ENCODE measurements at places on chromosomes 5 and 9.

GRCh38 chr9:110316261-110317075, 21.2 kb downstream of the TXNDC8 start:
- no peak for DNase-seq

DNA sequence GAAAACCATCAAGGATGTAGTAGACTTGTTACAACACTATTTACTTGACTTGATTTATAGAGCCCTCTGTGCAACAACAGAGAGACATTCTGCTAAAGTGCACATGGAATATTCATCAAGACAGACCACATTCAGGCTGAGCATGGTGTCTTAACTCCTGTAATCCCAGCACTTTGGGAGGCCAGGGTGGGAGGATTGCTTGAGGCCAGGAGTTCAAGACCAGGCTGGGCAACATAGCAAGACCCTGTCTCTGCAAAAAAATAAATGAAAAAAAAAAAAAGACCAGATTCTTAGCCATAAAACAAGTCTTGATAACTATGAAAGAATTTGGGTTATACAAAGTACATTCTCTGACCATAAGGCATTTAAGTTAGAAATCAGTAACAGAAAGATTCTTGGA, 25.3 kb downstream of the DENND4C start:
- DNase-seq, result no peak

DNA sequence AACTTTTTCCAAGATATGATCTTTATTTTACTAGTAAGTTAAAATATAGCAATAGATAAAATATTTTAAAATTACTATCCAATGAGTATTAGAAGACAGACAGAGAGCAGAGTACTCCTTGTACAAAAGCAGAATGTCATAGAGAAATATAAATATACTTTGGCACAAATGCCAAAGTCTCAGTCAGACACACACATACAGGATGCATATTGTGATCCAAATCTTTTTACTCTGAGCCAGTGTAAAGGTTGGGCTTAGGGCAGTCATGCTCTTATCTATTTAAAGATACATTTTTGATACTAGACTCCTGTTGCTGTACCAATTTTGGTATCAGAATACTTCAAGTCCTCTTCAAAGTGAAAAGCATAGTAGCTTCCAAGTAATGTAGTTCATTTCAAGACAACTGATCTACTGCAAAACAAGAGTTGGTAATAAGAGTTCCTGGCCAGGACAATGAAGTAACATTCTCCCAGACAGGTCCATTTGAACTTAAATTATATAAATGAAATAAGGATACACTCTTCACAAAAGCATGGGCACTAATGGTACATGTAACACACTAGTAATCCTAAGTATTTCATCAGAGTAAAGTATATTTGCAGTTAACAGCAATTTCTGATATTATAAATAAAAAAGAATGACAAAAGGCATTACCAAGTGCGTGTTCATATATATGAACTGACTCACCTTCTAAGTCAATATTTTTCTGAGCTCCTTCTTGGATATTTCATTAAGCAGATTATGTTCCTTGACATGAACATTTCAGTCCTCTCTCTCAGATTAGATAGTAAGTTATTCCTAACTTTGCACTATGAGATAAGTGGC, 10.5 kb downstream of the PFDN1 start:
- DNase-seq, result no peak

GRCh38 chr9:119500072-119500771, 131.0 kb upstream of the BRINP1 start:
- no peak for DNase-seq

DNA sequence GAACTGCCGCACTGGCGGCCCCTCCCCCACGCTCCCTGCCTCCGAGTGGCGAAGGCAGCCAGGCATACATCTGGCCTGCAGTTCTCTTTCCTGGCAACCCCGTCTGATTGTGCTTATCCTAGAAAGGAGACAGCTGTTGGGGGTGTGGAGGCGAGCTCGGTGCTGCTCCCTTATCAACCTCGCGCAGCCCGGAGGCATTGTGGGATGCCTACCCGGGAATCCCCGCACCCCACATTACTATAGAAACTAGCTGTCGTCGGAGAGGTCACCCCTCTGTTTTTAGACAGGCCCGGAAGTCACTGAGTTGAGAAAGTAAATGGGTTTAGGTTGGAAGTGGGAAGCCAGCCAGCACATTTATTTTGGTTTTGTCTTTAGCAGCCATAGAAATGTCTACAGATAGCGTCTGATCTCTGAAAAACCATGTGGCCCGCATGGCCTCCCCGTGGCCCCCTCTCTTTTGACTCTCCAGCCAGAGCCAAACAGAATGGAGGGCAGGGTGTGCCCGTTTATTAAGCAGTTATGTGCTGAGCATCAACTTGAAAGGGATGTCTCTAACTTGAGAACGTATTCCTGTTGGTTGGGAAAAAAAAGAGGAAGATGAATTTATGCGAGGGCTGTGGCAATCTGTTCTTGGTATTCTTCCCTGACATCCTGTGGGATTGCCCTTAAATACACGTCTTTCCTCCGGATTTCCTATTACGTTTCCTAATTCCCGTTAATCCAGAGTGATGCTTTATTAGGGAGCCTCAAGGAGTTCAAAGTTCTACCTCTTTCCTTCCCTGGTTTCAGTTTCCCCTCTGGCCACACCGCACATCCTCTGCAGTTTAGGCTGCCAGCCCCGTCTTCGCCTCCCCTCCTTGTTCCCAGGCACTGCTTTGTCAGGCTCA, 3.9 kb downstream of the STC2 start:
- no peak for DNase-seq

GRCh38 chr5:7548596-7548995, 152.7 kb downstream of the ADCY2 start:
- DNase-seq, result no peak

DNA sequence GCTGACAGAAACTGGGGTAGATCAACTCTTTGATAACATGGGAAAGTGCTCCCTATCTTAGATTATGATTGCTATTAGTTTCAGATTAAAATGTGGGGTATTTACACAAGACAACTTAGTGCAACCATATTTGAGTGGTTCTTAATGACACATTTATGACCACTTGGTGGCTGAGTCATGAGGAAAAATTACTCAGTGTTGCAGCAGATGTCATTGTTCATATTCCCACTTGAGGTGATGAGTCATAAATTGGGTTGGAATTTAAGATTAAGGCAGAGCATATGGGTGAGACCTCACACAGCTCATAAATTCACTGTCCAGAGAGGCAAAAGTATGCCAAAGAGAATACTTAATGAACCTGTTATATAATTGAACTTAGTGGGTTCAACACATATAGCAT, 408.3 kb downstream of the DMRT2 start:
- no peak for DNase-seq

- DNase-seq, result no peak
These were observed 625.5 kb downstream of the CHSY3 start for GRCh38 chr5:130529511-130530485.

DNA sequence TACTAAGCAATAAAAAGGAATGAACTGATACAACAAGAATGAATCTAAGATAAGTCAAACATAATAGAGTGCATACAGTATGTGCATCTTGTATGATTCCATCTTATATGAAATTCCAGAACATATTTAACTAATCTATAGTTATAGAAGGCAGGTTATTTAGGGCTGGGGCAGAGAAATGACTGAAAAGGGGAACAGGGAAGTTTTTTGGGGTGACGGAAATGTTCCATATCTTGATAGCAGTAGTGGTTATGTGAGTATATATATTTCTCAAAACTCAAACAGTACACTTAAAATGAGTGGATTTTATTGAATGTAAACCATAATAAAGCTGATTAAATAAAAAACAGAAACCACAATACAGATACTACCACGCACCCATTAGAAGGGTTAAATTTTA, 24.6 kb downstream of the FBXW11 start:
- no peak for DNase-seq

DNA sequence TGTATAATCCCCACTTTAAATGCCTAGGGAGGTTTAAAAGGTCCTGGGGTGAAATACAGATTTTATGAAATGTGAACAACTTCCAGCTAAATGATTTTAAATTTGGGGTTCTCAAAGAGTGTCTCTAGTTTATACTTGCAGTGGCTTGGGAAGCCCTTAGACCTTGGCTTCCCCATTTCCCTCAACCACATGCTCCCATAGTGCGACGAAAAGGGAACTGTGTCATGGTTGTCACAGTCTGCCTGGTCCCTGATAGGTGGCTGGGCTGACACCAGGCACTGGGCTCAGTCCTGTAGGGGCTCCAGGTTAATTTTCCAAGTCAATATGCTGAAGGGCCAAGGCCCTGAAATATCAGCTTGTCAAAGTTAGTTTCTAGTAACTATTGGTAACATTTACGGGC, 10.4 kb upstream of the CXCL14 start:
- no peak for DNase-seq

DNA sequence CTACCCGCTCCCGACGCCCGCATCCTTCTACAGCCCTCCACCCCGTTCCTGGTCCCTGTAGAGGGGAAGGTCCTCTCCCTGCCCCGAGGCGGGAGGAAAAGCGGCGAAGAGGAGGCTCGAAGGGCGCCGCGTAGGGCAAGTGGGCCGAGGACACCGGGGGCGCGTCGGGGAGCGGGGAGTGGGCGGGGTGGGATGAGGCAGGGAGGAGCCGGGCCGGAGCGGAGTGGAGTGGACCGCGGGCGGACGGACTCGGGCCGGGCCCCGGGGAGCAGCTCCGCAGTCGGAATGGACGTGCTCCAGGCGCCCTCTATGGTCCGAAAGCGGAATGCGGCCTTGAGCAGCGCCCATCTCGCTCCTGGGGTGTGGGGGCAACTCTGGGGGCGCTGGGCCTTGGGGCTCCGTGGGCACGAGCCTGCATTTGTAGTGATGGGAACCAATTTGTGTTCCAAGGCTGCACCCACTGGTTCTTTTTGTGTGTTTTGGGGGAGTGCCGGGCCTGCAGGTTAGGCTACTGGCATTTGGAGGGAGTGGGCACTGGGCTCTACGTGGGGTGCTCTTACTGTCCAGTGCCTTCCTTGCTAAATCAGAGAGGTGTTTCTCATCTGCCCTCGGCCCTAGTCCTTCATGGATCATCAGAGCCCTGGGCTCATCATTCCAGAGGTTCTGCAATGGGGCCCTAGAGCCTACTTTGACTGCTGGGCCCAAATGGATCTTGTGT, 7.3 kb downstream of the IRX1 start:
- no peak for DNase-seq

DNA sequence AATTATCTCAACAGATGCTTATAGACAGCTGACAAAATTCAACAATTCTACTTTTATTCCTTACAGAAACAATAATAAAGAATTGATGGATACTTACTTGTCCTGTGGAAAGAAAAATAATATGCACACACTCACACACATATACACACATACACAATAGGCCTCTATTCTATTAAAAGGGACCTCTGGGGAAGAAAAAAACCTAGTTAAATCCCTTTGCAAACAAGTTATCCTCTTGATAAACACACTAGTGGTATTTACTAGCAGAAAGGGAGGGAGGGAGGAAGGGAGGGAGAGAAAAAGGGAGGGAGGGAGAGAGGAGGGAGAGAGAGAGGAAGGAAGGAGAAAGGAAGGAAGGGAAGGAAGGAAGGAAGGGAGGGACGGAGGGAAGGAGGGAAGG, 486.4 kb downstream of the HINT1 start:
- no peak for DNase-seq

DNA sequence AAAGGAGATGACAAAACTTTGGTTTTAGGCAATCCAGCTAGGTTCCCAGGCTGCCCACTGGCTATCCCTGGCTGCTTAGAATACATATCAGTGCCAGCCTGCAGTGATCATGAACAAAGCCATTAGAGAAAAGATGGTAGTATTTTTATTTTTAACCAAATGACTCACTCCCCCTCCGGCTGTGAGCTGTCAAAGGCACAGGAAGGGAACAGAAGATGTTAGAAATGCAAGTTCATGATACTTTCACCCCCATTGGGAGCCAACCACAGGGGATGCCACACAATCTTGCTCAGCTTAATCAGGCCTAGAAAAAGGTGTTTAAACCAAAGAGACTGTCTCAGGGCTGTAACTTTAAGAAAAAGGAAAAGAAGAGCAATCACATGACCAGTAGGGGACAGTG, 70.3 kb upstream of the ASTN2 start:
- DNase-seq, result no peak

GRCh38 chr5:81788329-81788728, 37.4 kb upstream of the SSBP2 start:
- no peak for DNase-seq

- no peak for DNase-seq
These were observed at the start of gene ASTN2 for GRCh38 chr9:117414906-117415331. TSS of gene ASTN2 (minus strand) at chr9:117415057. CDS start at chr9:117414938, 119 bp downstream.

DNA sequence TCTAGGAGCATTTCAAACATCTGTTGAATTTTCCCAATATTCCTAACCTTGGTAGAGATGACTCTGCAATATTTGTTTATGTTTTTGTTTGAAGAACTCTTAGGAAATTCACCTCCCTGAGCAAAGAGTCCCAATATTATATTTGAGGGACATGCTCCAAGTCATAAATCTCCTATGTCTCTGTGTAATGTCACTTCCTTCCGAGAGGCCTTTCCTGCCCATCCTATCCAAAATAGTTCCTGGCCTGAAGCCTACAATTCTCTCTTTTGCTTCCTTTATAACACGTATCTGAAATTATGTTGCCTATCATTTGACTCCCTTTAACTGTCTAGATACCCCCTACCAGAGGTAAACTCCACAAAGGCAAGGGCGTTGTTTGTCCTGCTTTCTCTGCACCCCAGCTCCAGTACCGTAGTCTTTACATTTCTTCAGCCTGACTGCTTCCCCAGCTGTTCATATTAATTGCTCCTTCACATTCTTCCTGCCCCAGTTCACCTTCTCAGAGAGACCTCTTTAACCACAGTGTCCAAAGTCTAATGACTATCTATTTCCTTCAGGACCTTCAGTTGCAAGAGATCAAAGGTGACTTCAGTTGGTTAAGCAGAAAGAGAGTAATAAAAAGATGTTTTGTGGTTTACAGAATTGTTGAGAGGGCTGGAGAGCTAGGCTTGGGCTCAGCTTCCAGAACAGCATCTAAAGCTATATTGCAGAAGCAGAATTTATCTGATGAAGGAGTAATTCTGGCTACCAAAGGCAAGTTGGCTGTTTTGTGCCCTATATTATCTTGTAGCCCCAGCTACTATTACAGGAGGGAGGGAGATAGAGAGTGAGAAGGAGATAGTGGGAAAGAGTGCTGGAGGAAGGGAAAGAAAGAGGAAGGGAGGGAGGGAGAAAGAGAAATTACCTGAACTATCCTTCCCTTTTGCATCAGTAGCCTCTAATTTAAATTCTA, 109.3 kb upstream of the TMEM161B start:
- DNase-seq, result no peak

DNA sequence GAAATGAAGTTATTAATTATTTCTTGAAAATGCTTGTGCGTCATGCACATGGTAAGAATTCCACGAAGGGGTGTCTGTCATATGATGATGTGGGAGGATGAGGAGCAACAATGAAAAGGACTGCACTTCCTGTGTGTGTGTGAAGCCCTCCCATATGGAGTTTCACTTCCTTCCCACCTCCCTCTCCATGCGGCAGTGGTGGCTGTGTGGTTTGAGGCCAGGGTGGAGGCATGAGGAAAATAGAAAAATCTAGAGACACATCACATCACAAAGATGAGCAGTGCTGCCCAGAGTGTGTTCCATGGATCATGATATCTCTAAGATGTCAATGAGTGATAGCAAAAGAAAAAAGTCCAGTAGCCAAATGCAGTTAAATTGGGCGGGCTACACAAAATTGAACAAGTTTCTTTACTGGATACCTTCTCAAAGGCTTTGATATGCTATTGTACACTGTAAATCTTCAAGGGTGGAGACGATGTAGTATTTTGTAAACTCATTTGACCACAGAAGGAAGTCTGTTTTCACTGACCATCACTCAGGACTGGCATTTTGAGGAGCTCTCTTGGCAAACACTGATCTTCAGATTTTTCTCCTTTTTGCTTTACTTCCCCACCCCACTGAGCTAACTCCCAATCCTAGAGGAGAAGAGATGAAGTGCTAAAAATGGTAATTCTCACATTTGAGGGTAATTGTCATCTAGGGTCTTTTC, 55.7 kb upstream of the EQTN start:
- DNase-seq, result no peak

Measured in activated naive CD4-positive, alpha-beta T cell (primary cell).